ENCODE measurements at places on chromosomes 12 and 14. TPM values are rescaled to one million over a fixed set of nuclear protein-coding genes. Genes with fewer than 3 reads are reported as not detected.

Gene RHOF
- total RNA-seq = 11.2 TPM

Gene NRXN3
- 0.44 TPM for total RNA-seq

Gene SCNN1A
- total RNA-seq = 13.3 TPM

Gene PRPH
- total RNA-seq = 4.0 TPM

Gene LBHD2
- 6.3 TPM for total RNA-seq

- DNase-seq = no peak
Measured at GRCh38 chr12:49369411-49370145, 2.3 kb downstream of the SPATS2 start.

- no peak for DNase-seq
Measured at GRCh38 chr12:132033627-132034026, 83.9 kb downstream of the EP400 start.

Gene PDE3A
- 13.9 TPM for total RNA-seq

All from omental fat pad (tissue), 4 donors.